ENCODE measurements at places on chromosomes 6 and 20.

DNA sequence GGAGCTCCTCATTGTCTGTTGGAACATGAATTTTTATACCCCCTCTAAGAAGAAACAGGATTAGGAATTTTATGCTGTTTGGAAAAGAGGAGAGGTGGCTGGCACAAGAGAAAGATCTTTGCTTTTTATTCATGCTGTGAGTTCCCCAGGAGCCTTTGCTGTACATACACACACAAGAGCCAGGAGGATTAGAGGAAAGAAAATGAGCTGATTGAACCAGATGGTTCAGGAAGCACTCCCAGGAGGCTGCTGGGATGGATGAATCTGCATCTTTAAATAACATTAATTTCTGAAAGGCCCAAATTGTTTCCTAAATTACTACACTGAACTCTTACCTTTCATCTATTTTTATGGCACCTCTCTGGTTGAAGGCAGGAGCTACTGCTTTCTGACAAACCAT is 20.1 kb upstream of the TCP11 start:
- DNase-seq: no peak

- no peak for DNase-seq
These were observed 19.4 kb upstream of the KCNB1 start for GRCh38 chr20:49501917-49502316.

- DNase-seq: no peak
These were observed 24.8 kb downstream of the AFDN start for GRCh38 chr6:167851370-167851952.

DNA sequence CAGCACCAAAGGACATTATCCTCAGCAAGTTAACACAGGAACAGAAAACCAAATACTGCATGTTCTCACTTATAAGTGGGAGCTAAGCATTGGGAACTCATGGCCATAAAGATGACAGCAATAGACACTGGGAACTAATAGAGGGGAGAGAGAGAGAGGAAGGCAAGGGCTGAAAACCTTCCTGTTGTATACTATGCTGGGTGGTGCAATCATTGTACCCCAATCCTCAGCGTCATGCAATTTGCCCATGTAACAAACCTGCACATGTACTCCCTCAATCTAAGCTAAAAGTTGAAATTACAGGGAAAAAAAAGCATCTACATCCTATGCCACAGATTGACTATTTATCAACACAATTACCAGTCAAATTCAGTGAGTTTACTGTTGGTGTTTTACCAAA is 20.0 kb upstream of the VNN1 start:
- no peak for DNase-seq

DNA sequence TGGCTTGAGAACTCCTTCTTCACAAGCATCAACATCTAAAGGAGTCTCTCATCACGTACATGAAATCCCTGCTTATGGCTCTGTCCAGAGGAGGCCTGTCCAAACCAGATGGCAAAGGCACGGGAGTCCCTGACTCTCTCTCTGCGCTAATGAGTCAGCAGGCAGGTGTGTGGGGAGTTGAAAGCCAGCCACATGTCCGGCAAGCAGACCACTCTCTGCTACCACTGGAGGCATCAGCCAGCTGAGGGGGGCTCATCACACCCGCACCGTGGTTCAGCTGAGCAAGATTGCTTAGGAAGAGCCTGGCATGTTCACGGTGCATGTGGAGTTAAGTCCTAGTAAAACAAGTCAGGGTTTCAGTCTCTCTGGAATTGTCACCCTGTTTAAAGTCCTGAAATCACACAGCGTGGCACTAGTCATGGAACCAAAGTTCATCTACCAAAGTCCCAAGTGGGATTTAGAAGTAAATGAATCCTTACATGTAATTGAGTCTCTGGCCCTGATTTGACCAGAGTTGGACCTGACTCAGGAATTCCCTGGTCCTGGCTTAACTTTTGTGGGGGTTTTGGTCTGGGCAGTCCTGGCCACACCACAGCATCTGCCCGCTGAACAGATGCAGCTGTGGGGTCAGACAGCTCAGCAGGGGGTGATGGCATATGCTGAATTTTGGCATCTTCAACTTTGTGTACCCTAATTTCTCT is 155.2 kb upstream of the RIN2 start:
- no peak for DNase-seq

DNA sequence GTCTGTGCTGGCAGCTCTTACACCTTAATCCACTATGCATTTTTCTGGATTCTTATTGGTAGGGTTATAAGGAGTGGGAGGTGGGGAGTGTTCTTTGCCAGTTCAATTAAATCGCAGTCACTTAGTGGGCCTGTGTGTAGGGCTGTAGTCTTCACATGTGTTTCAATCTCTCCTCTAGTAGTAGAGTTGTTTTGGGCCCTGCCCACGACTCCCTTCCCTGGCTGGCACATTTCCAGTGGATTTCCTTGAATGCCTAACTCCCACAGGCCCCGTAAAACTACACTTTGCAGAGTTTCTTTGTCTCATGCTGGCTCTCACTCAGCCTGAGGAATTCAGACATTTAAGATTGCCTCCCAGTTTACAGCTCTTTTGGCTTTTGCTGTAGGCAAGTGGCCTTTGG is 414.0 kb upstream of the OPRM1 start:
- DNase-seq: no peak

DNA sequence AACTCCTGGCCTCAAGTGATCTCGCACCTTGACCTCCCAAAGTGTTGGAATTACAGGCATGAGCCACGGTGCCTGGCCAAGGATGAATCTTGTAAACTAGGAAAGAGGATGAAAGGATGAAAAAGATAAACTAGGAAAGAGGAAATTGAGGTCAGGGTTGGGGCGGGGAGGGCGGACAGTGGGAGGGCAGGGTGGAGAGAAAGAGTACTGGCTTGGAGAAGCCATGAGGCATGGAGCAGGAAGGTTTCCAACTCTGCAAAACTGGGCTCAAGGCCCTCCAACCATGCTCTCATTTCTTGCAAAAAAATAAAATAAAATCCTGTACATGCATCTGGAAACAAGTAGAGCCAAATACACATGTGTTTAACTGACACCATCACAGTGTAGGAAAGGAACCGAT is 256.6 kb upstream of the SGK1 start:
- no peak for DNase-seq

DNA sequence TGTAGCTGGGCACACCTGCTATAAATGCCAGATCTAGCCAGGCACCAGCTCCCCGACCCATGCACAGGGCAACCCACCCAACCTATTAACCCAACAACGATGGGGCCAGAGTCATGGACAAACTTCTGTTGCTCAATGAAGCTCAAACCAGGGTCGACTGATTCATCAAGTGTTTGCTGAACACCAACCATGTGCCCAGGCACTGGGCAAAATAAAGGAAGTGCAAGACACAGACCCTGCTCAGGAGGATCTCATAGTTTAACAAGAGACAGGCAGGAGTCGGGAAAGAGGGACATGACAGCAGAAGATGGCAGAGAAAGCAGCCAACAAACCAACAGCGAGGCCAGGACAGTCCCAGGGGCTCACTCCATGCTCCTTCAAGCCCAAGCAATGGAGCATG is 18.8 kb downstream of the KCNK5 start:
- no peak for DNase-seq

GRCh38 chr6:148846778-148847761 is 100.2 kb downstream of the UST start:
- DNase-seq: no peak

GRCh38 chr20:37759052-37759553 is 65.3 kb downstream of the CTNNBL1 start:
- no peak for DNase-seq

GRCh38 chr6:33794910-33795623 is 6.1 kb upstream of the LEMD2 start:
- DNase-seq: no peak

GRCh38 chr6:48535582-48536009 is 424.6 kb upstream of the PTCHD4 start:
- no peak for DNase-seq

- DNase-seq: no peak
These were observed 119.2 kb downstream of the TOX2 start for GRCh38 chr20:44033873-44034272.

- no peak for DNase-seq
These were observed 123.0 kb downstream of the SLC16A10 start for GRCh38 chr6:111210194-111210728.

- DNase-seq: no peak
These were observed 5.5 kb downstream of the ZBP1 start for GRCh38 chr20:57614490-57615444.

DNA sequence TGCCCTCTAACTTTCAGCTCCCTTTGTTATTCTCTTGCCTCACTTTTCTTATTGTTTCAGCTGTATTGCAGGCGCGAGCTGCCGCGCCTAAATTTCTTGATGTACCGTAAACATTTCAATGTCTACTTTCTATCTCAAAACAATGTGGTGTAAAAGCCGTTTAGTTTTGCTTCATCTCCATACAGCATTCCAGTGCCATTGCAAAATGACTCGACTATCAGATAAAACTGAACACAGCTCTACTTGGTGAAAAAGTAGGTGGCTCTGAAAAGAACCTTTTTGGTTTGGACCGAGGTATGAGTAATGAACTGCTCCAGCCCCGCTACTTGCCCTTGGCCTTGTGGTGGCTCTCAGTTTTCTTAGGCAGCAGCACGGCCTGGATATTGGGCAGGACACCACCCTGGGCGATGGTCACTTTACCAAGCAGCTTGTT is 74.6 kb downstream of the OR2B2 start:
- no peak for DNase-seq

Measured in activated CD4-positive, CD25-positive, alpha-beta regulatory T cell (primary cell).